ENCODE measurements at places on chromosomes 6 and 20. TPM values are rescaled to one million over a fixed set of nuclear protein-coding genes. Genes with fewer than 3 reads are reported as not detected.

DNA sequence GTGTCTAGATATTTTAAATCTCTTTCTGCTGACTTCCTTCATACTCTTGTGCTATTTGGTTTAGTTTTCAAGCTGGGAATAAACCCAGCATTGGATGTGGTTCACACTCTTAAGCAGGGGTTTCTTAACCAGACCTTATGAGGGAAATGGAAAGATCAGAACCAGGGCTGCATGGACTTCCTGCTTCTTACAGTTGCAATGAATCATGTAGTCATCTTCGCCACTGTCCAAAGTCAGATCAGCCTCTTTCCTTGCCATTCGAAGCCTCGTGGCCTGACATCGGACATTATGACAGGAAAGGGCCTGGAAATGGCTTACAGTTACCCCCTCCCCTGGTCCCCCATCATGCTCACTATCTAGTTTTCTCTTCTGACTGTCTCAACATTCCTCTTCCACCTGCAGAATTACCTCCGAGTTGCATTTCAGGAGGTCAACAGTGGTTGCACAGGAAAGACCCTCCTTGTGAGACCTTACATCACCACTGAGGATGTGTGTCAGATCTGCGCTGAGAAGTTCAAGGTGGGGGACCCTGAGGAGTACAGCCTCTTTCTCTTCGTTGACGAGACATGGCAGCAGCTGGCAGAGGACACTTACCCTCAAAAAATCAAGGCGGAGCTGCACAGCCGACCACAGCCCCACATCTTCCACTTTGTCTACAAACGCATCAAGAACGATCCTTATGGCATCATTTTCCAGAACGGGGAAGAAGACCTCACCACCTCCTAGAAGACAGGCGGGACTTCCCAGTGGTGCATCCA is 16.8 kb upstream of the NAA20 start:
- peaks cover 4% of the 10 kb centered on the region for H3K36me3 ChIP-seq
- no peak for DNase-seq
- H3K27me3 ChIP-seq = no peaks in the 10 kb centered on the region
- no peaks in the 10 kb centered on the region for H3K4me1 ChIP-seq
- no peak overlapping the region for H3K4me3 ChIP-seq

SYNCRIP gene
- 145 TPM for total RNA-seq

GRCh38 chr6:116564921-116565872 is 6.1 kb upstream of the RWDD1 start:
- no peak for DNase-seq
- no peaks in the 10 kb centered on the region for H3K27me3 ChIP-seq
- H3K4me1 ChIP-seq = peaks cover 15% of the 10 kb centered on the region
- H3K36me3 ChIP-seq = no peaks in the 10 kb centered on the region
- H3K27ac ChIP-seq = no peak overlapping the region

DNA sequence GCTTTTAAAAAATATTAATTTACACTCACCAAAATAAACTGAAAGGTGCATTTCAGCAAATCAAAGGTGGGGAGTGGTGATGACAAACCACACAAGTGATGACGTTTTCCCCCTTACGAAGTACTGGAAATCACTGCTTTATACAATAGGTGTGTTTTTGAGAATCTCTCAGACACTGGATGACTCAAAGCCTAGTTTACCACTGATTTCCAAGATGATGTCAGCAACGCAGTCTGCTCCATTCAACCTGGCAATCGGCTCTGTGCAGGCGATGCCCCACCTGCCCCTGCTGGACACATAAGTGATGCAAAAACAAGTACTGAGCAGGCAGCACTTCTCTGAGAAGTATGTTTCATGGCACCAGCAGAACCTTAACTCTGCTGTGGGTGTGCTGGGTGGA is 114.4 kb downstream of the SOD2 start:
- no peak overlapping the region for H3K4me3 ChIP-seq
- H3K36me3 ChIP-seq = no peaks in the 10 kb centered on the region
- no peak for DNase-seq
- no peak overlapping the region for H3K27ac ChIP-seq
- H3K27me3 ChIP-seq = peaks cover 1% of the 10 kb centered on the region
- no peaks in the 10 kb centered on the region for H3K4me1 ChIP-seq

DNA sequence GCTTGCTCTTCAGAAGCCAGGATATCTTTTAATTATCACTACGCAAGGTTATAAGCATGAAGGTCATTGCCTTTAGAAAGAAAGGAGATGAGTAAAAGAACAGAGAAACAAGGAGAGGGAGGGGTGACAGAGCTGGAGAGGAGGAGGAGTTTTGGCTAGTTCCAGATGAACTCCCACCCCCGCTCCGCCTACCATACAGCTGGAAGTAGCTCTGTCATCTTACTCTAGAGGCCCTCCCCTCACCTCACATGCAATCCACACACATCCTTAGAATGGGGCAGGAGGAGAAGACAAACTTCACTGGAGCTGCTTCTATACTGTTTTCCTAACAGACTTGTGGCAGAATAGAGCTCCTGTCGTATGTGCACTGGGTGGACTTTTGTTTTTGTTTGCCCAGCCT is 144.7 kb downstream of the SCML4 start:
- DNase-seq = peak; percentile 24
- H3K27me3 ChIP-seq = no peaks in the 10 kb centered on the region
- no peak overlapping the region for H3K4me3 ChIP-seq
- H3K36me3 ChIP-seq = no peaks in the 10 kb centered on the region

- no peaks in the 10 kb centered on the region for H3K36me3 ChIP-seq
- no peaks in the 10 kb centered on the region for H3K4me1 ChIP-seq
- H3K27me3 ChIP-seq = no peaks in the 10 kb centered on the region
- H3K27ac ChIP-seq = no peak overlapping the region
These were observed 102.6 kb downstream of the KIF13A start for GRCh38 chr6:17884498-17885478.

HLA-C gene
- 143 TPM for total RNA-seq

DNA sequence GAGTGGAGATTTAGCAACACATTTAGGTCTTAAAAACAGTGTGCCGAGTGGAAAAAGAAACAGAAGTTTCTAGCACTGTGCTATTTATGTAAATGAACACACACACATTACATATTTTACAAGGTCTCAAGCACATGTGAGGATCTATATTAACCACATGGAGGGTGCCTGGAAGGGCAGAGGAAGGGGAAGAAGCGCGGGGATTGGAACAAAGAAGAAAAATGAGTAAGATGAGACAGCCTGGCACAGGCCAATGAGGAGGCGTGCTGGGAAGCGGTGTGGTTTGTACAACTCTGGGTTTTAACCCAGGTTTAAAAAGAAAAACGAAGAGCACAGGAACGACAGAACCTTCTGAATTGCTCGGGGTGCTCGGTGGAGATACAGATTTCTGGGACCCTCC is 5.7 kb downstream of the KCNG1 start:
- no peaks in the 10 kb centered on the region for H3K36me3 ChIP-seq
- peaks cover 5% of the 10 kb centered on the region for H3K27me3 ChIP-seq
- H3K4me1 ChIP-seq = peaks cover 2% of the 10 kb centered on the region
- no peak overlapping the region for H3K27ac ChIP-seq

- H3K27ac ChIP-seq = no peak overlapping the region
- H3K4me1 ChIP-seq = no peaks in the 10 kb centered on the region
- no peak overlapping the region for H3K4me3 ChIP-seq
- H3K36me3 ChIP-seq = no peaks in the 10 kb centered on the region
- DNase-seq = no peak
These were observed 459.2 kb downstream of the RFPL4B start for GRCh38 chr6:112806163-112806865.
